GOT3 (cell line): ENCODE measurements at places on chromosomes 1 and 21.

DNA sequence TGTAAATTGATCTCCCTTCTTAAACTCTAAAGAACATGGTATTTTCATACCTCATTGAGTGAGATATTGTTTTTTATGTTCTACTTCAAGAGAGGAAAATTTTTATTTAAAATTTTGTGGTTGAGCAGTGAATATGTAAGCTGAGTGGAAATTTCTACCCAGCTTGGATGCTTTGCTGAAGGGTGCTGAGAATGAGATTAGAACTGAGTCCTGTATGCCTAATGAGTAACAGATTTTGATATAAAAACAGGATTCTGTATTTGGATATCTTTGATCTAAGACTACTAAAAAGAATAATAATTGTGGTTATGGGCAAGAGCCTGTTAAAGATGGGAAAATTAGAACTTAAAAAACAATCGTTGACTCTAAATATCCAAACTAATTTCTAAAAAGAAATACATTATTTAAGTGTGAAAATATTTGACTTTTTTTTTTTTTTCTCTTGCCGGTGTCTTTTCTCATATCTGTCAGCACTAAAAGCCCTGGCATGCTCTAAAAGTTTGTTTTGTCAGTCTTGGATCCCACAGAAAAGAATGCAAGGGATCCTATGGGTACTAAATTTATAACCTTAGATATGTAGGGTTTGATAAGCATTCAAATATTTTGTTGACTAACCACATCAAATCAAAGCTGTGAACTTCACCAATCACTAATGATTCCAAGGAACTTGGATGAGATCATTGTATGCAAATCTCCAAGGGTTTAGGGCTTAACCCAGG lies 652.3 kb downstream of the PTPRC start:
- no peak for DNase-seq

- no peak for DNase-seq
Measured at GRCh38 chr1:226733304-226733703, 5.8 kb downstream of the ITPKB start.

DNA sequence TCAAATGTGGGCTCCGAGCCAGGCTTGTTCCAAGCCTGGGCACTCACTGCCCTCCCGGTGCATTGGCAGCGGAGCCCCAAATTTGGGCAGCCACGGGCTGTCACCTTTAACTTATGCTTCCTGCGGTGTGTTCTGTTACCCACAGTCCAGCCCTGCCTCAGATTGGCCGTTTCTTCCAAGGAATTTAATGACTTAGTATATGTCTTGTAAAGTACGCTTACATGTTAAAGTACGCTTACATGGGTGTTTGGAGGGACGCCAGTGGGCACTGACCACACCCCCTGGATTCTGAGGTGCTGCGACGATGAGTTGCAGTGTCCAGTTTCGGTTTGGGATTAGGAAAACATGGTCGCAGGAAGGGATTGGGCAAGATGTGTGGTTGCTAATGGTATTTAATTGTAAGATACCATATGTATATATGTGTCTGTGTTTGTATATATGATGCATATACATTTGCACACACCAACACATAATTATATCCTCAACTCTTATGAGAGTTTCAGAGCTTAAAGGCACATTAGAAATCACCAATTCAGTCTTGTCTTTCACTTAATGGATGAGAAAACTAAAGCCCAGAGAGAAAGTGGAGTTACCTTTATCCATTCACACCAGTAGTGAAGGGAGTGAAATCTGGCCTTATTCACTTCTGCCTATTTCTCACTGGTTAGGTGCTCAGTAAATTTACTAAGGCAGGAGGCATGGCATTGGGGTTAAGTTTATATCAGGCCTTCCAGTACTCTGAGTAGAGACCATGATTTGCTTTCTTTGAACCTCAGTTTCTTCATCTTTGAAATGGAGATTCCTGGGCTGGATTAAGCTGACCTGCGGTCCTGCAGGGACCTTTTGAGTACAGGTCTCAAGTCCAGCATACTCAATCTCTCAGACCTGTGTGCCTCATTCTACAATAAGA lies 1.0 kb downstream of the SMYD2 start:
- no peak for DNase-seq

DNA sequence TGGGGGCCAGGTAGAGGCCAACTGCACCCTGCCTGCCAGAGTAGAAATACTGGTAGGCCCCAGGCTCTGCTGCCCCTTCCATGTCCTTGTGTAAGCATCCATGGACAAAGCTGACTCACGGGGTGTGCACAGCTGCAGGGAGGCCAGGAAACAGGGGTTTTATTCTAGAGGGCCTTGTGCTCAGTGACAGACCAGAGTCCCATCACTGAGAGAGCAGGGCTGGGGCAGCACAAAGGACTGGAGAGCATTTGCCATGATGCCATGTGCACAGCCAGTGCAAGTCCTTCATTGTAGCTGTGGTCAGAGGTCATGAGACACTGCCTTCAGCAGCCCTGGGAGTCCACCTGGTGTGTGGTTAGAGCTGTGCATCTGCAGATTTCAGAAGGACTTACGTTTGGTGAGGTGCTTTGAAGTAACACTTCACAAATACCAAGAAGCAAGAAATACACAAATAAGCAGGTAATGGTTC lies 8.1 kb downstream of the ARF1 start:
- no peak for DNase-seq

DNA sequence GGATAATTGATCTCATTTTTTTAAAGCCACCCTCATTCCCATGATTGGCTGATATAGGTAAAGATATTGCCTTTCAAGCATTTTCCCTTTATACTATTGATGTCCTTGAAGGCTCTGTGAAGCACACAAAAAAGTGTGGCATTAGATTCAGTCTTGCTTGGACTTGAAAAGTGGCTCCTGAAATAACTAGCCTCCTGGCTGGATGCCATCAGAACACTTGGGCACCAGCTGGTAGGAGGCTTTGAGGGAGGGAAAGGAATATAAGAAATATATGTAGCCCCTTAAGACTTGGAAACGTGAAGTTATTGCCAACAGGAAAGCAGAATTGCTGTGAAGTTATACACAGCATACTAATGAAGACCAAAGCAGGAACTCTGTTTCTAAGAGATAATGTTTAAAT lies 14.1 kb downstream of the MTR start:
- no peak for DNase-seq

GRCh38 chr1:37131281-37131680 lies 97.0 kb upstream of the GRIK3 start:
- DNase-seq = no peak

- DNase-seq = no peak
Measured at GRCh38 chr1:9825093-9826074, 1.6 kb upstream of the CLSTN1 start.

DNA sequence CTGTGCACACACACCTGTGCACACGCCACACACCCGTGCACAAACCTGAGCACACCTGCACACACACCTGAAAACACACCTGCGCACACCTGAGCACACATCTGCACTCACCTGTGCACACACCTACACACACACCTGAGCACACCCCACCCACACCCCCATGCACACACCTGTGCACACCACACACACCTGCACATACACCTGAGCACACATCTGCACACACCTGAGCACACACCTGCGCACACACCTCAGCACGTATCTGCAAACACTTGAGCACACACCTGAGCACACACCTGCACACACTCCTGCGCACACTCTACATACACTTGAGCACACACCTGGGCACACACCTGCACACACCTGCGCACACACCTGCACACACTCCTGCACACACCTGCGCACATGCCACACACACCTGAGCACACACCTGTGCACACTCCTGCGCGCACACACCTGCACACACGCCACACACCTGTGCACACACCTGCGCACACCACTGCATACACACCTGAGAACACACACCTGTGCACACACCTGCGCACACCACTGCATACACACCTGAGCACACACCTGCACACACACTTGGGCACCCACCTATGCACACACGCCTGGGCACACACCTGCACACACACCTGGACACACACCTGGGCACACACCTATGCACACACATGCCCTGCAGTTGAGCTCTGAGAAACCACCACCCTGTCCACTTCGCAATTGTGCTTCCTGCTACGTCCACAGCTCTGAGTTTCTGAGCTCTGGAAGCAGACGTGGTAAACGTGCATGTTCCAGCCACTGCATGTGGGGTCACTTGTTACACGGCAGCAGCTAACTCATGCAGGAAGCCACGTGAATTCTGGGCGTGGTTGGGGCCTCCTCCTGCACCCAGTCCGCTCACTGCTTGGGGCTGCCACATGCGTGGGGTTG lies 8.0 kb upstream of the C1orf159 start:
- no peak for DNase-seq

GRCh38 chr1:230208619-230209261 lies 141.7 kb downstream of the GALNT2 start:
- DNase-seq = no peak

DNA sequence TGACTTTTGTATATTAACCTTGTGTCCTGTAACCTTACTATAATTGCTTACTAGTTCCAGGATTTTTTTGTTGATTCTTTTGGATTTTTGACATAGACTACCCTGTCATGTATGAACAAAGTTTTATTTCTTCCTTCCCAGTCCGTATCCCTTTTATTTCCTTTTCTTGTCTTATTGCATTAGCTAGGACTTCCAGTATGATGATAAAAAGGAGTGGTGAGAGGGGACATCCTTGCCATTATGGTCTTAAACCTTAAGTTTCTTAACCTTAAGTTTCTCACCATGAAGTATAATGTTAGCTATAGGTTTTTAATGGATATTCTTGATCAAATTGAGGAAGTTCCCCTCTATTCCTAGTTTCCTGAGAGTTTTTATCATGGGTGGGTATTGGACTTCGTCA lies 24.5 kb upstream of the TBX19 start:
- no peak for DNase-seq

DNA sequence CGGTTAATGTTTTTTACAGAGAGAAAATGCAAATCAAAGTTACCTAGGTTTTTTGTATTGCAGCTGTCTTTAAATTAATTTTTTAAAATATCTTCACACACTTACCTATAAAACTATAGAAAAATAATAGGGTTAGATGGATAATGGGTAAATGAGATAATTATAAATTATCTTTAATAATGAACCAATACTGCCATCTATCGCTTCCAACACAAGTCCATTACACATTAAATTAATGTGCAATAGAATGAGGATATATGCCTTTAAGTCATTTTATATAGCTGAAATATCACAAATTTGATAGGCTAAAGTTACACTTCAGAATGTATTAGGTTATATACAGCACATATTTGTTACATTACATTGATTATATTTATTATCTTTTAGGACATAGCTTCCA lies 2212.8 kb downstream of the MRPL39 start:
- DNase-seq = no peak

- DNase-seq = no peak
Measured at GRCh38 chr1:241225741-241226140, 131.3 kb downstream of the RGS7 start.

DNA sequence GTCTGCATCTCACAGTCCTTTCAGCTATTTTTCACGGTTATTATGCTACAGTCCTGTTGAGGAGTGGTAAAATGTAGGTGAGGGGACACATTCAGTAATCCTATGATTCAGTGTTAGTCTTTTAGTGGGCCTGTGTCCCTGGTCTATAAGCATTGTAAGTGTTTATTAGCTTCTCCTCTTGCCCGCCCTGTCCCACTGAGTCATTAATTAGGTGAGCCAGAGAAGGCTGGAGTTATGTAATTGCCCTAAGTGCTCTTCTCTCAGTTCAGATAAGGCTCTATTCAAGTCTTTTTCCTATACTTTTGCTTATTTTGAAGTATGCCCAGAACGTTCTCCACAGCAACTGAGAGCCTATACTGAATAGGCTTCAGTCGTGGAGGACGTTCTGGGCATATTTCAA lies 76.3 kb upstream of the ZRANB2 start:
- DNase-seq = no peak
